ENCODE measurements at places on chromosomes 7 and 10.

- no peak for DNase-seq
Observed at GRCh38 chr10:49762566-49762877, 399 bp upstream of the OGDHL start.

DNA sequence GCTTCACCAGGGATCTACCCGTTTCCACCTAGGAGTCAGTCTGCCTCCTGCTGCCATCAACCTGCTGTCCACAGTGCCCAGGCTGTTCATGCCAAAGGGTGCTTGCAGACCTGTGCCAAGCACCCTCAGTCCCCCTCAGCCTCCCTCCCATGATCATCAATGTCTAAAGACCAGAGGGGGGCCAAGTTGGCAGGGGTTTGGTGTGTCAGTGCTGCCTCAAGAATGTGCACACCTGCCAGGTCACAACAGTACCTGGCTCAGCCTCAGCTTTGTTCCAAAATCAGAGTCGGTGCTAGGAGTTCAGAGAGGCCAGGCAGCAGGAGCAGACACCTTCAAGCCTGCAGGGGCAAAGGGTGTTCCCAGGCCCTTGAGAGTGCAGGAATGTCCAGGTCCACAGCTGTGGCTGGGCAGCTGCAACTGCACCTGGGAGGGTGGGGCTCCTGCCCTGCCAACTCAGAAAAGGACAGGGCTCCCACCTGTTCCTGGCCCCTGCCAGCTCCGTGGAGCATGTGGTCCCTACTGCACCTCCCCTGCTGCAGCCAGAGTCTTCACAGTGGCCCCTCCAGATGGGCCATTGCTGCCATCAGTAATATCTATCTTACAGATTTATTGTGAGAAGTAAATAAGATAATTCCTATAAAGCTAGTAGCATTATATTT lies 219.5 kb downstream of the POLR1F start:
- no peak for DNase-seq

- DNase-seq = no peak
Observed at GRCh38 chr7:124956160-124956559, 26.5 kb upstream of the POT1 start.

- no peak for DNase-seq
Observed at GRCh38 chr10:17128261-17128660, 1.4 kb downstream of the CUBN start.

GRCh38 chr7:2896131-2896530 lies 52.0 kb upstream of the GNA12 start:
- DNase-seq = no peak

DNA sequence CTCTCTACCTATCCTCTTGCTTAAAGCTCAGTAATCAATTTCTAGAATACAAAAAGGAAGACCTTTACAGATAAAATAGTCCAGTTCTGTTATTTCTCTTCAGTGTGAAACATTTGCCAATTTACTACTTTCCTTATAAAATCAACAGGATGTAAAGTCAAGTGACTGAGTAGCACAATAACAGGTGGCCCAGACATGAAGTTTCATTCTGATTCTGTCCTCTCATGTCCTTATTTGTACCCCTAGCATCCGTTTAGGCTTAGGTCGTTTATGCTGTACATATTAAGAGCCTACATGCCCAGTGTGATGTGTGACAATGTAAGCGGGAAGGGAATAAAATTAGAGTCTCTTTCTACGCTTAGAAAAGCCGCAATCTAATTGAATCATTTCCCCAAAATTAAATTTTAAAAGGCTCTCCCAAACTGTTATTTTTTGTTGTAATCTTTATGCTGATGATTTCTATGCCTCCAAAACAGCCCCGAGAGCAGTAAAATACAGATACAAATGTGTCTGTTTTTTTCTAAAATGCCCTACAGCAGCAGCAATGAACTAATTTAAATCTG lies 29.1 kb downstream of the EPC1 start:
- DNase-seq = no peak

DNA sequence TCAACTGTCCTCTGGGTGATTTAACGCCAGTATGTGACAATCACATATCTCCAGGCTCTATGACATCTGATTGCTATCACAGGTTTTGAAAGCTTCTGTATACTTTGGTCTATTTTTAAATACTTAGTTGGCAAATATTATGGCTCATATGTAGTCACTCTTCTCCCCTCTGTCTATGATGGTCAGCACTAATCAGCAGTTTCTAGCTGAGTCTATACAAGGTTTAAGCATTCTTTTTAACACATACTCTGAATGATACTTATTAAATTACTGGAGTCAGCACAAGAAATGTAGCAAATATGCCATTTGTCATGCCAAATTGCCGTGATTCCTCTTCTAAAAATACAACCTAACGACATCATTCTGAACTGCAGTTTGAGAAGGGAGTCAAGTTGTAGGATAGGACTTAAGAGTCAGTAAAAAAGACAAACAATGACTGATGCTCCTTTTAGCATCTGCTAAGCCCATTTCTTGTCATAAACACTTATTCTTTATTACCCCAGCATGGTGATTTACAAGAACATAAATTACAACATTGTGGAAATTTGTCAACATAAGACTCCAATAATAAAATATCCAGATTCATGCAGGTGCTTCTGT lies 947.8 kb downstream of the XPNPEP1 start:
- no peak for DNase-seq

DNA sequence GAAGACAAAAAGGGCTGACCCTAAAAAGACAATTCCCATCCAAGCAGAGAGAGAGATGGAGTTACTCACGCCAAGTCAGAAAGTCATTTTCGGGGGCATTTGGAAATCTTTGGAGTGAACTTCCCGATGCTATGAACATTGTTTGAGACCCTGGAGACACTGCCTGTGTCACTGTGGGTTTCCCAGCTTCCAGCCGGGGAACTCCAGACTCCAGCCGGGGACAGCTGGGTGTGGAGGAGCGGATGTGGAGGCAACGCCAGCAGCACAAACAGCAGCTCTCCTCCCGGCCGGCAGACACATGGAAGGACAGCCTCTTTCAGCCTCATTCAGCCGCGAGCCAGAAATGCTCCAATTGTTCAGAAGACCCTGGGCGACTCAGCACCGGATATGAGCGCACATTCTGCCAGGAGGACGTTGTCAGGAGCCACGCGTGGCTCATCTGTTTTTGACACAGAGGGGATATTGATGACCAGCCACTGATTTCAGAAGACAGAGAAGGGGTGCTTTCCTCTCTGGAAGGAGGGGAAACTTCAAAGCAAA lies 97.6 kb downstream of the PRPF18 start:
- no peak for DNase-seq

DNA sequence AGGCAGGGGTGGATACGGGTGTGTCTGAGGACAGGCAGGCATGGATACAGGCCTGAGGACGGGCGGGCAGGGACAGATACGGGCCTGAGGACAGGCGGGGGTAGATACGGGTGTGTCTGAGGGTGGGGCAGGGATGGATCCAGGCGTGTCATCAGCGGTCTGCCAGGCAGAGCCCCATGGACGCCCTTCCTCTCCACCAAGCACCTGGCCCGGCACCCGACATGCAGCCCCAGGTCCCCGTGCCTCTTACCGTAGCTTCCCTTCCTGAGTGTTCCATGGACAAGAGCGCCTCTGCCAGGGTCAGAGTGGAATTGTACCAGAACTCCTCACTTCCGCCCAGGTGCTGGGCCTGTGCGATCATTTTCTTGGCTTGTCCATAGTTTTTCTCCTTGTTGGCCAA lies 74.6 kb upstream of the NKX6-2 start:
- no peak for DNase-seq

GRCh38 chr7:159097661-159098423 lies 46.8 kb downstream of the VIPR2 start:
- DNase-seq = no peak

DNA sequence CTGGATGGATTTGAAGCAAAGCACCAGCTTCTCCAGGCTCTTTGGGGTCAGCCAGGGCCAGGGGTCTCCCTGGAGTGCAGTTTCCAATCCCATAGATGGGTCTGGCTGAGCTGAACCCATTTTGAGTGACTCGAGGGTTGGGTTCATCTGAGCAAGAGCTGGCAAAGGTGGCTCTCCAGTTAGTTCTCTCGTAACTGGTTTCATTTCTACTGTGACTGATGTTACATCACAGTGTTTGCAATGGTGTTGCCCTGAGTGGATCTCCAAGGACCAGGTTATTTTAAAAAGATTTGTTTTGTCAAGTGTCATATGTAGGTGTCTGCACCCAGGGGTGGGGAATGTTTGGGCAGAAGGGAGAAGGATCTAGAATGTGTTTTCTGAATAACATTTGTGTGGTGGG lies 14.2 kb downstream of the LEP start:
- DNase-seq = no peak

- no peak for DNase-seq
Observed at GRCh38 chr7:105330526-105330925, 58.2 kb downstream of the SRPK2 start.

Data from stimulated activated CD8-positive, alpha-beta memory T cell treated with anti-CD3 and anti-CD28 coated beads, Interleukin-2, amount 100 ng/mL, for 1 hour (primary cell).